T-helper 22 cell (primary cell): ENCODE measurements at places on chromosomes 12 and 14.

- DNase-seq = no peak
Measured at GRCh38 chr12:38102197-38102596, 214.4 kb upstream of the ALG10B start.

DNA sequence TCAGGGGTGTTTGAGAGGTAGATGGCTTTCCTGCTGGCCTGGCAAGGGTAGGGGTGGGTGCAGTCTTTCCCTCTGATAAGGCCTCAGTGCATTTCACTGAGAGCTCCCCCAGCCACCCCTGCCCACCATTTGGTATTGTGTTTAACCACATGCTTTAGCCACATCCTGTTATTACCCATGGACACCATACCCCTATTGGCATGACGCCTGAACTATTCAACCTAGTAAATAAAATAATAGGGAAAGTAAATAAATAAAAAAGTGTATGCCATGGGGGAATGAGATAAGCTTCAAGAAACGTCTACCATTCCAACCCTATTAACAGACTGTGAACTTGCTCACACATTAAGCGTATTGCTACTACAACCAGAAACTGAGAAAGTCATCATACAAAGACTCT is 7.6 kb upstream of the LGR5 start:
- DNase-seq = no peak

GRCh38 chr12:122026706-122027333 is 5.1 kb downstream of the BCL7A start:
- no peak for DNase-seq

DNA sequence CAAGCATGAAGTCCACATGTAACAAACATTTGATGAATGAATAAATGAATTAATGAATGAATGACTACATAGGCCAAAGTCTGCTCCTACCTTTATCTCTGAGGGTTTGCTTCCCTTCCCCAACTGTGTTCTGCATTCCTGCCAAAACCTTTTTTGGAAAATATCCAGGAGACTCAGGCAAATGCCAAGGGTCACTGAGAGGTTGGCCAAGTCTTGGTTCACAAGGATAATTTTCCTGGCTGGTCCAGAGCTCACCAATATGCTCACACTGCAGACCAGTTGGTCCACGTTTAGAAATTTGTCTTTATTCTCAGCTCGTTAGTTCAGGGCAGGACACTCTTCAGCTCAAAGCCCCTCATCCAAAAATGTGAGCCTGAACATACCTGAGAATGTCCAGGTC is 10.2 kb downstream of the TMEM233 start:
- DNase-seq = no peak

DNA sequence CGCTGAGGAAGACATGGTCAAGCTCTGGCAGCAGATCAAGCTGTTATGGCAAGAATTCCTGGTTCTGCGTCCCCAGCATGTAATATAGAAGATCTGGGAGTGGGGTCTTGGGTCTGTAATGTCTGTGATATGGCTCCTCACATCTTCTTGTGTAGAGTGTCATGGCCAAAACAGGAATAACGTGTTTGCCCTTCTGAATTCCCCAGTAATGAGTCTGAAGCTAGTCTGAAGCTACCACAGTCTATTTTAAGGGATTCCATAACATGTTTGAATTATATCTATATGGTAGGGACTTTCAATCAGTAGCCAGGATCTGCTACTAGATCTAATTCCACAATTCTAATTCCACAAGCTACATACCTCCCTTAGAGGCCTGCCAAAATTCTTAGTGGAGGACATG is 31.4 kb upstream of the SOX5 start:
- no peak for DNase-seq
